Fibroblast of skin of left biceps (primary cell): ENCODE measurements at places on chromosomes 1 and 21.

DNA sequence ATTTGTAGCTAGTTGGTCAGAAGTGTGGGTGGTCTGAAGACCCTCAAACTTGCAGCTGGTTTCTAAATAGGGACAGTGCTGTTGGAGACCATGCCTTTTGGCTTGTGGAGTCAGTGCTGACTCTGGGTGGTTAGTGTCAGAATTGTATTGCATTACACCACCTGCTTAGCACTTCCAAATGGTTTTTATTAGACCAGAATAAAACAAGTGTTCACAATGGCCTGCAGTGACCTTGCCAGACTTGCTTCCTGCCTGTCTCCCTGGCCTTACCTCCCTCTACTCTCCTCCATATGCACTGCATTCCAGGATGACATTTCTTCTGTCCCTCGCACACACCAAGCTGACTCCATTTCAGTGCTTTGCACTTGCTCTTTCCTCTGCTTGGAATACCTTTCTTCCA is 72.7 kb upstream of the CNIH3 start:
- DNase-seq = no peak

- no peak for DNase-seq
These were observed 20.0 kb upstream of the C8B start for GRCh38 chr1:56985857-56986256.

DNA sequence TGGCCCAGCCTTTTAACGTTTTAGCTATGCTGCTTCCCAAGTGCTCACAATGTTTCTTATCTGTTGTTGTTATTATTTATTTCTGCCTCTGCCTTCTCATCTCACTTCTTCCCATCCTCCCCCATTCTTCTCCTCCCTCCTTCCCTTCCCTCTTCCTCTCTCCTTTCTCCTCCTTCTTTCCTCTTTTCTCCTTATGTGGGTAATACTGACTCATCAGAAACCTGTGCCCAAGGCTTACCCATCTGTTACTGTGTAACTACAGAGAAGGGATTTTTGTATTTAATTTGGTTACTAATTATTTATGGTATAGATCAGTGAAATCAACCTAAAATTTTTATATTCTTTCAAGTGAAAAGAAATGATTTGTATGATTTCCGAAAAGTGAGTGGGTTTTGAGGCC is 120.3 kb downstream of the KCNK2 start:
- DNase-seq = no peak

- no peak for DNase-seq
These were observed 10.8 kb downstream of the COL9A2 start for GRCh38 chr1:40306296-40306695.

GRCh38 chr1:160367934-160368923 is 1.4 kb downstream of the NHLH1 start:
- DNase-seq = no peak

- DNase-seq = no peak
These were observed 209.1 kb upstream of the LYPLAL1 start for GRCh38 chr1:218964471-218965185.

GRCh38 chr1:211788626-211789025 is 41.9 kb downstream of the LPGAT1 start:
- peak; percentile 18 for DNase-seq

DNA sequence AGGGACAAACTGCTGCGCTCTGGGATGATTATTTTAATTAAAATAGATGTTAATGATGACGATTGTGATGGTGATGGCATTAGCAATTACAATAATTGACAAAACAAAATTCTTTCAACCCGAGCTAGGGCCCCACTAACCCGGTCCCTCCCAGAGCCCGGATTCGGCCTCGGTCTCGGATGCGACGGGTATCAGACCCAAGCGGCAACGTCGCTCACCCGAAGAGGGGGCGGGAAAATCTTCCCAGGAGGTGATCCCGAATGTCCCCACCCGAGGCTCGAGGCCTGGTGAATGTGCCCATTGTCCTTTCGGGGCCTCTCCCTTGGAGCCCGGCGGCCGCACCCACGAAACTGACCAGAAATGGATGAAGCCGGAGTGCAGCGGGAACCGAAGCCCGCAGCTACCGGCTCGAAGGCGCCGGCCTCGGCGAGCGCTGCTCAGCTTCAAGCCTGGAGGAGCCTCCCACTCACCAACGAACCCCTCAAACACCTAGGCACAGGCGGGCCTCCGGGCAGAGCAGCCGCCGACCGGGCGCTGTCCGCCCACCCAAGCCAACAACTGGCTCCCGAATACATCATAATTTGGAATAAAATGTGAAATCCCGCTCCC is 1.2 kb downstream of the TAL1 start:
- no peak for DNase-seq

DNA sequence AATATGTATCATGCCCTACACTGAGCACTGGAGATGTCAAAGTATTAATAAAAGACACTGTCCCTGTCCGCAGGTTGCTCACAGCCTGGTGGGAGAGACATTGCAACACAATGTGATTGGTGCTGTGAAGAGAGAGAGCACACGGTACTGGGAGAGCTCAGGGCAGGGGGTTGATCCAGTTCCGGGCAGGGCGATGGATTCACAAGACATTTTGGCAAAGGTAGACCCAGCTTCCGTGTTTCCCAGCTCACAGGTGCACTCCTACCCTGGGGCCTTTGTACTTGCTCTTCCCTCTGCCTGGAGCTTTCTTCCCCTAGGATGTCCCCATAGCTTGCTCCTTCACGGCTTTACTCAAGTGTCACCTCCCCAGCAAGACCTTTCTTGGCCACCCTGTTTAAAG is 1.4 kb downstream of the PLA2G5 start:
- no peak for DNase-seq

GRCh38 chr1:10031461-10031860 is 1.3 kb upstream of the UBE4B start:
- DNase-seq = peak; percentile 71

- no peak for DNase-seq
These were observed 130.4 kb downstream of the LHX4 start for GRCh38 chr1:180360333-180361075.

DNA sequence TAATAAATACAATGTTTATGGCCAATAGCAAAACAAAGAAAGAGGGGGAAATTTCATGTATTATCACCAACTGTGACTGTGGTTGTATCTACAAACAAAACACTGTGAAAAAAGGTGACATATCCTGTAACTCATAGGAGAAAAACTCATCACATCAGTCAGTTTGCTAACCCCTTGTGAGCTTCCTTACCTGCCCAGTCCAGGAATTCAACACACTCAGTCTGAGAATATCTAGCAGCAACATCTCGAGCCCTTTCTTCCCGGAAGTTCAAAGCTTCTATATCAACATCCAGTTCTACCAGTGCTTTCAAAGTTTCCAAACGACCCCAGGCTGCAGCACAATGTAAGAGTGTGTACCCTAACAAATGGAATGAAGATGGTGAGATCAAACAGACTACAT is 11.5 kb downstream of the TEX50 start:
- no peak for DNase-seq

DNA sequence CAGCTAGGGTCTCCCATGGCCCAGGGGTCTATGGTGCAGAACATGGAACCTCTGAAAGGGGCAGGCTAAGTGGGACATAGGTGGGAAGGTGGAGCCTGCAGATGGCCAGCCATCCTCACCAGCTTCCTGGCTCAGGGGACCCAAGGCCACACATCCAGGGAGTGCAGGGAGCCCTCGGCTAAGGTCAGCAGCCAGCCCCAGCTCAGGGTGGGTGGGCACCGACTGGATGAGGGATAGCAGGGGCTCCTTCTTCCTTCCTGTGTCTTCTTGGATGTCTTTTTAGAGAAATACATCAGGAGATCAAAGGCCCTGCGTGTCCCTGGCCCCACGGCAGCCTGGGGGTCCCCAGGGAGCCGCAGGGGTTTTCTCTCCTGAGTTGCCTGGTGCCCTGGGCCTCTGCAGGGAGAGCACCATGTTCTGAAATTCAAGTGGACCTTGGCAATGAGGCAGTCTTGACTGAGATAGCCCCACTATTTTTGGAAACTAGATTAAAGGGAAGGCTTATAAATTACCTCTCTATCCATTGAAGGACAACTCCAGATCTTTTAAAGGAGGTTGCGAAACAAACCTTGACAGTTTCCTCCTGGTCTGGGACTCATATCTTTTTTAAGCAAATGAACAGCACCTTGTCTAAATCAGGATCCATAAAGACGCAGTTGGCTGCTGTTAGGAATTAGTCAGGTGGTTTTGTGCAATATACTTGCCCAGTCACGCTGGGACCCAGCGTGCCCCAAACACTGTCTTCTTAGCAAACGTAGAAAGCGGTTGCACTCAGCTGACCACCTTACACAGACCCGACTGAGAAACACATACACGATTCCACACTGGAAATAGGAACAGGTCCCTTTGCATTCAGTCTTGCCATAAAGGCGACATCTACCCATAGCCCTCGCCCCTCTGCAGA is 242.3 kb downstream of the TOMM20 start:
- no peak for DNase-seq

DNA sequence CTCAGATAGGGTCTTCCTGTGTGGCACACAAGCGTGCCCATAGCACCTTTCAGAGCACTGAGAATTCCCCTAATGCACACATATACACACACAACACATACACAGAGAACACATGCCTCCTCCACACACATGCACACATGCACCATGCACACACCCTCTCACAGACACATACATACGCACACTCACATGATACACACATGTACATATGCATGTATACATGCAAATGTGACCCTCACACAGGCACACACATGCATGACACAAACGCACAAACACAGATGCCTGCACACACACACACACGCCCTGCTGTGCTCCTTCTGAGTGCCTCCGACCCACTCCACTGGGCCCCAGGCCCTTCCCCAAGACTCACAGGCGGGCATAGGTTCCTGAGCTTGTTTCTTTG is 251.0 kb downstream of the PTPRU start:
- DNase-seq = no peak
